Stimulated activated CD8-positive, alpha-beta memory T cell treated with anti-CD3 and anti-CD28 coated beads, Interleukin-2, amount 100 ng/mL, for 1 hour (primary cell): ENCODE measurements at places on chromosomes 3 and 15.

DNA sequence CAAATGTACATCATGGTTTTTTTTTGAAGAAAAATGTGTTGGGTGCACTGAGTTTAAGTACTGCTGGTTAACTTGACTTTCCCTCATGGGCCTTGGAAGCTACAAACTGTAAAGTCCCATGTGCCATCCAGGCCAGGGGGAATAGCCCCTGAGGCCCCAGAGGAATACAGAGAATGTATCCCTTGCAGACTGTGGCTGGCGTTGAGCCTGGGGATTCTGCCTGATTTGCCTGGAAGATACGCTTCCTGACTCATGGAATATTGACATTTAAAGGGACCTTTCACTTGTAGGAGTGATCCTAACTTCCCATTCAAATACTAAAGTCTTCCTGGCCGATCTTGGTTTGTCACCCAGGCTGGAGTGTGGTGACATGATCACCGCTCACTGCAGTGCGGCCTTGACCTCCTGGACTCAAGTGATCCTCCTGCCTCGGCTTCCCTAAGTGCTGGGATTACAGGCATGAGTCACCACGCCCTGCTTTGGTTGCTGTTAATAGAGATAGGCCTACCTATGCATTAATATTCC lies 42.0 kb downstream of the ADAMTSL3 start:
- no peak for DNase-seq

- DNase-seq, result no peak
These were observed 118.5 kb downstream of the DUT start for GRCh38 chr15:48449734-48450133.

DNA sequence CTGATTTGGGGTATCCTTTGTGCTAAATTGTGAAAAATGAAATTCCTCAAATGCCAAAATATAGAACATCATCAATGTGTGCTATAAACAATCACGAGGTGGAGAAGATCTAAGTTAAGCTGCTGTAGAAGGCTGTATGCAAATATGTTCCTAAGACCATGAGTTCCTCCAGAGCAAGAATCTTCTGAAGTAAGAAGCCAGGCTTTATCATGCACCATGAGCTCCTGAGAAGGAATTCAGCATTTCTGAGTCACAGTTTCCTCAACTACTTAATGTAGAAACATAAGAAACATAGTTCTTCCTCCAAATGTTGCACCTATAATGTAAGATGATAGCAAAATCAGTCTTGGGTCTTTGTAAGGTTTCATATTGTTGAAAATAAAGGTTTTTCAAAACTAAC lies 241.7 kb upstream of the MDFIC2 start:
- DNase-seq, result no peak

GRCh38 chr15:50613600-50613999 lies 67.1 kb upstream of the USP50 start:
- no peak for DNase-seq

DNA sequence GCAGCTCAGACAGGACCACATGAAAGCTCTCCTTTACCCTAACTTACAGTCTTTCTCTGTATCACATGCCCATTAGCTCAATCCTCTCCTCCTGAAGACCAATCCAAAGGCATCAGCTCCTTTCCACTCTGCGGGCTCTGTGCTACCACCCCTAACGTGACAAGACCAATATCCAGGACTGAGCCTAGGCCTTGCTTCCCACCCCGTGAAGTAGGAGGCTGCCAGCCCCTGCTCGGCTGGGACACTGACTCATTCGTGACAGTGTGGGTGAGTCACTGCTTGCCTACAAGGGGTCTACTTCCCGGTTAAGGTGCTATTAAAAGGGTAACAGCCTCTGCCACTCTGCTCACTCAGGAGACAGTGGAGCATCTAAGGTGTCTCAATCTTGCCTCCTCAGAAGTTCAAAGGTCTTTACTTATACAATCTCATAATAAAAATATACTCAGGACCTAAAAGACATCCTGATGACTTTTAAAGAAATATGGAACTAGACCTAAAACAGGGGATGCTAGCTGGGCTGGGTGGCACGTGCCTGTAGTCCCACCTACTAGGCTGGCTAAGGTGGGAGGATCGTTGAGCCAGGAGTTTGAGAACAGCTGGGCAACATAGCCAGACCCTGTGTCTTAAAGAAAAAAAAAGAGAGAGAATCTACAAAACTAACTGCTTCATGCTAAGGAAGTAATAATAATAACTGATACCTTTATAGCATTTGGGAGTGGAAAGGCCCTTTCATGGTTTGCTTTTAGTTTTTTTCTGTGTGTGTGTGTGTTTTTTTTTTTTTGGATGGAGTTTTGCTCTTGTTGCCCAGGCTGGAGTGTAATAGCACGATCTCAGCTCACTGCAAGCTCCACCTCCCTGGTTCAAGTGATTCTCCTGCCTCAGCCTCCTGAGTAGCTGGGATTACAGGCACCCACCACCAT lies 55.0 kb downstream of the TMEM44 start:
- DNase-seq, result no peak

GRCh38 chr15:50250760-50251394 lies 14.6 kb downstream of the HDC start:
- DNase-seq, result no peak

GRCh38 chr15:100167884-100168375 lies 173.8 kb downstream of the ADAMTS17 start:
- DNase-seq, result no peak

DNA sequence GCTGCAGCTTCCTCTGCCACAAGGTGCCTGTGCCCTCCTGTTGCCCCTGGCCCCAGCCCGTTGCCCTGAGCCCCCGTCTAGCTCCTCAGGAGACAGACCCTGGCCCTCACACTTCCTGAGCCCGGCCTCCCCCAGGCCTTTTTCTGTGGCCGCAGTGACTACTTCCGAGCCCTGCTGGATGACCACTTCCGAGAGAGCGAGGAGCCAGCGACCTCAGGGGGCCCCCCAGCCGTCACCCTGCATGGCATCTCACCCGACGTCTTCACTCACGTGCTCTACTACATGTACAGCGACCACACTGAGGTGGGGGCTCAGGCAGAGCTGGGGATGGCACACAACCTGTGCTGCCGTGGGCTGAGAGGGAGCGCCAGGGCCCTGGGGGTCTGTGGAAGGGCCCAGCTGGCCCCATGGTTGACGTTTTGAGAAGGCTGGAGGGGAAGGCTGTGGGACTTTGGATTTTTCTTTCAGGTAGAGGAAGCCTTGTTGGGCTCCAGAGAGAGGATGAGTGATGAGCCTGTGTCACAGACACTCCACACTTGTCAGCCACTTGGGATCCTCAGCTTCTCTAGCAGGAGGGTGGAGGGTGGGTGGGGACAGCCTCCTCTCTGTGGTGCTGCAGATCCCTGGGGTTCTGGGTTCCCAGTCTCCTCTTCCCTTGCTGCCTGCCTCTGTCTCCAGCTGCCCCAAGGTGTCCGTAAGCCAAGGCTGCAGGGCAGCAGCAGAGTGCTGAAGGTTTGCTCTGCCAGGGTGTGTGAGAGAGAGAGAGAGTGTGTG lies 5.0 kb downstream of the ABTB1 start:
- no peak for DNase-seq

GRCh38 chr15:79028411-79028964 lies 62.1 kb downstream of the RASGRF1 start:
- DNase-seq, result no peak

DNA sequence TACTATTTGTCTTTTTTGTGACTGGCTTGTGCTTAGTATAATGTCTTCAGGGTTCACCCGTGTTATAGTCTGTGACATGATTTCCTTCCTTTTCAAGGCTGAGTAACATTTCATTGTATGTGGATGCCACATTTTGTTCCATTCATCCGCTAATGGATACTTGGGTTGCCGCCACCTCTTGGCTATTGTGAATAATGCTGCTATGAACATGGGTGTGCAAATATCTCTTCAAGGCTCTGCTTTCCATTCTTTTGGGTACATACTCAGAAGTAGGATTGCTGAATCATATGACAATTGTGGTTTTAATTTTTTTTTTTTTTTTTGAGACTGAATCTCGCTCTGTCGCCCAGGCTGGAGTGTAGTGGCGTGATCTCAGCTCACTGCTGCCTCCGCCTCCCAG lies 15.4 kb downstream of the CRTC3 start:
- no peak for DNase-seq
